Pons (tissue), 1 donor: ENCODE measurements at places on chromosomes 2 and 18.

DNA sequence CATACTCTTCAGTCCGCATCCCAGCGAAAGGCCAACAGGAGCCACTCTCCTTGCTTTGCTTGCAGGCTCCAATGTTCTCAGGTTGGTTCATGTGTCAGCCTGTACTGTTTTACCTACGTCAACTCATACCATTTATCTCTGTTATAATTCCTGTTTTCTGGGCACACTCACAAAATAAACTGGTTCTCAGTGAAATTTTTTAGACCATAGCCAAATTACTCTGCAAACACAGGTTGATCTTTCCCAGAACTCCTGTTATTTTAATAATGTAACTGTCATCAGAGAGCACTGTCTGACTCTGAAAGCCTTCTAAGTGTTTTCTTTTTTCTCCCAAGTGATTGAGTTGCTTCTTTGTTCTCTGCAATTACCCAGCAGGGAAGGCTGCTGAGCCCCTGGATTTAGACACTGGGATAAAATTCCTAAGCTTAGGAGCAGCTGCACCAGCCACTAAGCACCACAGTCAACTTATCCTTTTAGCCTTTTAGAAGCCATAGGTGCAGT lies 111.6 kb upstream of the PIEZO2 start:
- peak; percentile 21 for DNase-seq

DNA sequence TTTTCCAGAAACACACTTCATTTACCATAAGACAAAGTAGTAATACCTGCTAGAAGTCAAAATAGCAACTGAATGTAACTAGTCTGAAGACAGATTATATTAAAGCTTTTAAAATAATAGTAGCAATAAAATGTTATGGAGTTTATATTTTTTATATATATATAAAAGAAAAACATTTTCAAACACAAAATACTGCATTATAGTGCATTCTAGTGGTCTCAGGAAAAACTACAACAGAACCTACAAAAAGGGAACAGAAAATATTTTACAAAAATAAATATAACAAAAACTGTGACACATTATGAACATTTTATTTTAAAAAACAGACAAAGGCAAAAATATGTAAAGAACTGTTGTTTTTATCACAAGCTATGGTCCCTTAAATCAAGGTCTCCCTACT lies 48.0 kb downstream of the STRN start:
- no peak for DNase-seq

GRCh38 chr2:147862859-147863516 lies 18.2 kb downstream of the ACVR2A start:
- DNase-seq: no peak

DNA sequence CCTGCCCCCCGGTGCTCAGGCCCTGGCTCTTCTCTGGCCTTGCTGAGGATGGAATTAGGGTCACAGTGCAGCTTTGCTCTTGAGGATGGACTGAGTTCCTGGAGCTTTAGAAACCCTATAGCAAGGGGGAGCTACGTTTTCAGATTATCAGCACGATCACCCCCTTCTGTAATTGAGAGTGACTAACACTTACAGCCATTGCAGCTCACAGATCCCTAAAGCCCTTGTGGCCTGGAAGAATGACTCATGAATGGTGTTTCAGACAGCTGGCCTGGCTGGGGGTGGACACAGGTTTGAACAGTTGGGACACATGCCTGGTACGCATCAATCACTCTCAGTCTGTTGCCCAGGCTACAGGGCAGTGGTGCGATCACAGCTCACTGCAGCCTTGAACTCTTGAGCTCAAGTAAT lies 79.7 kb upstream of the IGFBP5 start:
- DNase-seq: no peak

DNA sequence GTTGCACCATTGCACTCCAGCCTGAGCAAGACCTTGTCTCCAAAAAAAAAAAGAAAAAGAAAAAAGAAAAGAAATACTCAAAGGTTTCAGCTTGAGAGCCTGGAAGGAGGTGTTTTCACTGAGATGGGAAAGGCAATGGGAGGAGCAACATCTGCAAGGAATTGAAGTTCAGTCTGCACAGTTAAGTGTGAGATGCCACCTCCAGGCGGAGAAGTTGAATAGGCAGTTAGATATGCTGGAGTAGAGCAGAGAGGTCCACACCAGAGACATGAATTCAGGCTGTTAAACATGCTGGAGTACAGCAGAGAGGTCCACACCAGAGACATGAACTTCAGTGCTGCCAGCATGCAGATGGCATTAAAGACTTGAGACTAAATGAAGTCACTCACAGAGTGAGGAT lies 41.4 kb upstream of the DTNB start:
- DNase-seq: no peak

- DNase-seq: no peak
Measured at GRCh38 chr18:53677480-53677879, 547.0 kb downstream of the MBD2 start.

GRCh38 chr18:11392980-11393885 lies 216.2 kb upstream of the SLC35G4 start:
- DNase-seq: no peak

DNA sequence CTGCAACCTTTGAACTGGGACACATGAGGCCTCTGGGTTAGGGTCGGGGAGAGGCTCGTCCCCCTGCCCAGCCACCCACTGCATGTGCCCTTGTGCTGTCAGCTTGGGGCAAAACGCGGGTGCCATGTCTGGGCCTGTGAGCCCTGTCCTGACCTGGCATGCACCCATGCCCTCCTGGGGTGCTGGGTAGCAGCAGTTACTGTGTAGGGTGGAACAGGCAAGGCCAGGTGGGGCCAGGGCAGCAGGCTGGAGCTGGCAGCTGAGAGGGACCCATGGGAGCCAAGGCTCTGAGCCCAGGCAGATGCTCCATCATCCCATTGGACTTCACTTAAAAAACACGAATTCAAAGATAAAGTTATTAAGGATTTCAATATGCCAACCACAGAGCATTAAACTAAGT lies 133.8 kb upstream of the REV1 start:
- DNase-seq: no peak

DNA sequence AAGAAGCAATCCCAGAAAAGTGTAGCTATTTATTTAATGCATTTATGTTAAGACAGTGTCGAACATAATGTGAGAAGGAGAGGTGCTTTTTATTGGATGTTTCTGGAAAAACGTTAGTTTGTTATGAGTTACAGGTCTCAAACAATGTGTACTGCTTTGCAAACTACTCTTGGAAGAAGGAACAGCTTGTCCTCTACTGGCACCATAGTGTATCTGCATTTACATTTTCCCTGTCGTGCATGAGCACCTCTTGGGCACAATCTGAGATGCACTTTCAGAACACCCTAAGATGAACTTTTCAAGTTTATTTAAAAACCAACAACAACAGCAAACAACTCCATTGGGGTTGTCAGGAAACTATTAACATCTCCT lies 22.8 kb downstream of the CCNYL1 start:
- DNase-seq: peak; percentile 74

DNA sequence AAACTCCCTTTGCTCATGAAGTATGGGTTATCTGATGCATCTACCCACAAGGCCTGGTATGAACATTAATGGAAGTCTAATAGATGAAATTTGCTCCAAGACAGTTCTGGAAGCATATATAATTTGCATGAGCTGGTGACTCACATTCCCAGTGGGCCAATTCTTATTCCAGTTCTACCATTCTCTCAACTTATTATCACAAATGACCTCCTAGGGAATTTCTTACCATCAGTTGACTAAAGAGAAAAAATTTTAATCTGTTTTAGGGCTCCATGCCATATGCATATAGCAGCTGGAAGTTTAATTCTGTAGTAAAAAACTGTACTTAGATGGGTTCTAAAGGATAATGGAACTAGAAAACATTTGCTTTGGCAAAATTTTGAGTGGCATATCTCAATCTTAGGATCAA lies 165.2 kb upstream of the COL3A1 start:
- DNase-seq: no peak

DNA sequence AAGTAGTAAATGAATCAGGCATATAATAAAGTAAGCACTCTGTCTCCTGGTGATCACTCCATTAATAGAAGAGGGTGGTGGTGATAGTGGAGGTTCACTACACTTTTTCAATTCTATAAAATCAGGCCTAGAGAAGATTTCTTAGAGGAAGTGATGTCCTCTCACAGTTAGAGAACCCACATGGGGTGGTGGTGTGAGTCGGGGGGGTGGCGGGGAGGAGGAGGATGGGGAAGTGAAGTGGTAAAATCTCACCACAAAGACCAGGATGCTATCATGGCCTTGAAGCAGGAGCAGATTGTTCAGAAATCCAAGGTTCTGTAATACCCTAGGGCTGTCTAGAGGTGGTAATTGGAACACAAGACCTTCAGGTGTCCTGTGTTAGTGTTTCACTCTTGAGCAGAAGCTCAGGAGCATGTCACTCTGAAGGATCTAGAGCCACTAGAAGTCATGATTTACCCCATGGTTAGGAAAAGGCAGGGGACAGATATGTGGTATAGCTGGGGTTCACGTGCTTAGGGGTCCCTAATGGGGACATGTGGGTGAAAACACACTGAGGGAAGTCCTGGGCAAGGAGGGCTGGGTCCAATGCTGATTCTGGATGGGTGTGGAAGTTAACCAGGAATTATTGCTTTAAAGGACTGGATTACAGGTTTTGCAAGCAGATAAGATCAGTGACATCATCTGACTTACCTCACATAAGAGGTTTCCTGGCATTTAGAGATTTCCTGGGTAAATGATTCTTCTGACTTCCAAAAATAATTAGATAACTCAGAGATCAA lies 31.0 kb downstream of the RNF125 start:
- DNase-seq: peak; percentile 52

GRCh38 chr2:229888031-229888430 lies 33.8 kb downstream of the TRIP12 start:
- no peak for DNase-seq

- DNase-seq: peak; percentile 99
Measured at GRCh38 chr2:37083873-37084794, at the start of the genes GPATCH11 and HEATR5B. Gene GPATCH11, plus strand, starts transcription at chr2:37084518. Its CDS starts 3,864 bp downstream, at chr2:37088382. Gene HEATR5B, minus strand, starts transcription at chr2:37084372. Its CDS starts 958 bp downstream, at chr2:37083414.

GRCh38 chr18:2036086-2036485 lies 535.2 kb downstream of the METTL4 start:
- no peak for DNase-seq

DNA sequence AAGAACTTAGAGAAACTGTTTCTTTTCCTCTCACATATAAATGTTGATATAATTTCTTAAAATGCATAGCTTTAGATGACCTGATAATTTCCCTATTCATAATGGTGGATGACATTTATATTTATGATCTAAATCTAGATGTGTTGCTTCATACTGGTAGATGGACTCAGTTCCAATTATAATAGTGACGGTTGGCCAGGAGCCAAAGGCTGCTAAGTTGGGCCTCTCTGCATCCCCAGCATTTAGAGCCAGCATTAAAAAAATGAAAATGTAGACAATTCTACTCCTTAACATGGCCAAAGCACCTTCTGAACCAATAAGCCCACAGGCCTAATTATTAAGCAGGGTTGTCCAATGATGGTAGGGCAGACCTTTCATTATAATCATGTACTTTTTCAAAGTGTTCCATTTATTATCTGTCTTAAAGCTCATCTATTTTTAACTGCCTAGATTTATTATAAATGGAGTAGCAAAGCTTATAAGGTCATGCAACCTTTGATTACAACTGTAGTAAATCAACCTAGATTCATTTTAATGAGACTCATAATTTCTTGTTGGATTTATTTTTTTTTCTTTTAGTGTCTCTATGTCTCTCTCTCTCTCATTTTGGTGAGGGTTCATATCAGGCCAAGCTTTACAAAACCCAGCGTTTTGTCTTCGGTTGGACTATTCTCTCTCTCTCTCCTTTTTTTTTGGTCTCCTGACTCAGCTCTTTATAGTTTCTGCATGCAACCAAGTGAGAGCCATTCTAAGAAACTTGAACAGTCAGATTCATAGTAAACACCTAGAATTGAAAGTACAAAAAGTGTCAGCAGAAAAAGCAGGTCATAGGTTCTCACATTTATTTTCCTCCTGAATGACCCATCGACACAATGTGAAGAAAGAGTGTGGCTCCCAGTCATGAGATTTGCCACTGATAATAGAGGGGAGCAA lies 2016.1 kb upstream of the PIK3C3 start:
- no peak for DNase-seq

DNA sequence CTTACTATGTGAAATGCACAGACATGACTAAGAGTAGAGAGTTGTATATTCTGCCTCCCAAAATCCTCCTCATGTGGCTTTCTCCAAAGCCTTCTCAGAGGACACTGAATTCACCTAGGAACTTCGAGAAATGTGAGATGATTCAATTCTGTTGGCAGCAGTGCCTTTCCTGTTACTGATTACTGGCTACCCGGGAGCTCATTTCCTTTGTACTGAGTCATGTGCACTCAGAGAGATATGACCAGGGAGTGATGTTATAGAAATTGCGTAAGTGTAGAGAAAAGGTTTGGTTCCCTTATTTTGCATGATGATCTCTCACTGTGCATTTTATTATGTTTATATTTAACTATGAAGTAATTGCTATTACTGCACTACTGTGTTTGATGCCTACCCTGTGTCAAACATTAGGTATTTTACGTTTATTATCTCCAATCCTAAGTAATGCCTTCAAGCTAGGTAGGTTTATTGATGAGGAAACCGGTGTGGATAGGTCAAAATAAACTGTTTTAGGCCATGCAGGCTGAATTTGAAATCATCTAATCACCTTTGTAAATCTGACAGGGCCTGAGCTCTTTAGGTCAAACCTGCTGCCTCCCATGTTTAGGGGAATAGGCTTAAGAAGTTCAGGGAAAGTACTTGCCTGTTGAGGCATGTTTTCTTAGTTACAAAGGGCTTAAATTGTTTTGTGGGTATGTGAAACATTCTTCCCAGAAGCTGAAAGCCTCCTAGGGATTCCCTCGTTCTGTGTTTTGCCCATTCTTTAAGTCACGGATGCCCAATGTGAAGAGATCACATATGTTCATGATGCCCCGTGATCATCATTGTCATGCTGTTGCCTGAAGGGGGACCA lies 86.8 kb downstream of the FMNL2 start:
- peak; percentile 85 for DNase-seq

DNA sequence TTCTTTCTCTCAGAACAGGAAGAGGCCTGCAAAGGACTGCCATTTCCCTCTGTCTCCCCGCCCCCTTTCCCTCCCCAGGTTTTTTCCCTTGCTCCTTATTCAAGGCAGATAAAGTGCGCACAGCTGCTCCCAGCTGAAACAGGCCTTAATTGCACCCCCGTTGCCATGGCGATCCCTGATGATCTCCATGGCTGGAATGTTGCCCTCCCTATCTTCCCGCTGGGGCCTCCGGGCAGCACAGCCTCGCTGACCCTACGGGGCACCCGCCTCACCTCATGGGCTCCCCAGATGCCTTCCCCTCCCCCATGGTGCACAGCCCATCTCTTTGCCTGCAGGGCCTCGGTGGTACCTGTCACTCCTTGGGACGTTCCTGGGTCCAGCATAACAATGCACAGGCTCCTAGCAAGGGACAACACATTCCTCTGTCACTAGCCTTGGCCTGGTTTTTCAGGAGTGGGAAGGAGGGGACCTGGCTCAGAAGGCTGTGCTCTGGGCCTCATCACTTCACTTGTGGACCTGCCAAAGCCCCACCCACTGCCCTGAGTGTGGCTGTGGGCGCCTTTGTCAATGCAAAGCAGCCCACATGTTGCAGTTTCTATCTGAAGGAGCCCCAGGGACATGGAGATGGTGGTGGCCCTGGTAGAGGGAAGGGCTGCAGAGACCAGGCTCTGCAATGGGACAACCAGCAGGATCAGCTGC lies 115.0 kb downstream of the CELF4 start:
- no peak for DNase-seq

GRCh38 chr2:200966770-200967169 lies 3.3 kb upstream of the ORC2 start:
- no peak for DNase-seq
